ENCODE measurements at places on chromosomes 2 and 18.

DNA sequence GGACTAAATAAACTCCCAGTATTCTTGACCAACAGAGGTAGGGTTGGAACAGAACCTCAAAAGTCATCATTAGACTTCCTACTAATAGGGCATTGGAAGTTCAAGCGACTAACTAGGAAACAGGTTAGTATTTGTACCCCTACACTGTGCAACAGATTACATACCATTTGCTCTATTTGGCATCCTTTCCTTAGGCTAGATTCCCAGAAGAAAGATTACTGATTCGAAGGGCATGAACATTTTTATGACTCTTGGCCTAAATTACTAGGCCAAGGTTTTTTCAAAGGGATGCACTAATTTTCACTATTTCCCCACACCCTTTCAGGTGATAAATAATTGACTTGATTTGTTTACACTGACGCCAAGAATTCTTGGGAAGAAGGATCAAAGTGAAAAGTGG is 104.8 kb upstream of the CYP1B1 start:
- DNase-seq: no peak

GRCh38 chr2:65386344-65386743 is 46.1 kb downstream of the SPRED2 start:
- no peak for DNase-seq

DNA sequence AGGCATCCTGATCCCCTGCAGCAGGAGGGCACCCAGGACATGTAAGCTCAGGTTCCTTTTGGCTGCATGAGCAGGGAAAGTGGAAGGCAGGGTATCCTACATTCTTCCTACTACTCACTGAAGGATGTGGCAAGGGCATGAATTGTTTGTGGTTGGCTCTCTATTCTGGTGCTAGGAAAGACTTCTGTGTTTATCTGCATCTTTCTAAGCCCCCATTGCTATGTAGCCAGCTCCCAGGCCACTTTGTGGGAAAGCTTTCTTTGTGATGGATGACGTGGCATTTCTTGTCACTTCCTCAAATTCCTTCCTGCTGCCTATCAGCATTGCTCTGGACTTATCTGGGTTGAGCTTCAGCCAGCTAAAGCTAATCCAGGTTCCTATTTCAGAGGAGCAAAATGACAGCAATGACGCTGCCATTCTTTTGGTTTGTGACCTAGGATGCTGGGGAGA is 46.2 kb downstream of the MEIS1 start:
- no peak for DNase-seq

GRCh38 chr2:147904051-147904450 is 59.2 kb downstream of the ACVR2A start:
- DNase-seq: no peak

- no peak for DNase-seq
Observed at GRCh38 chr2:237508361-237508760, 21.3 kb downstream of the MLPH start.

DNA sequence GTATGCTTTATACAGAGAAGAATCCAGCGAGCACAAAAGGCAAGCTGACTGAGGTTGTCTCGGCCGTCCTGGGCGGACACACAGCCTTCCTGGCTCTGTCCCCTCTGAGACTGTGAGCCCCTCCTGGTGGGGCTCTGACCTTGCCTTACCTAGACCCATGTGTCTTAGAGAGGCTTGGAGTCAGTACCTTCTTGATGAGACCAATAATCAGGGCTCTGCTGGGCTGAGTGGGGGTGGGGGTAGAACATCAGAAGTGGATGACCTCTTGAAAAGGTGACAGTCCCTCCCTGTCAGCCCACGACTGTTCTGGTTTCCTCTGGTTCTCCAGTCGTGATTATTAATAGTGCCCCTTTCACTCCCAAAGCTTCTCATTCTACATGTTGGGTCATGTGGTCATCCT is 31.2 kb downstream of the TWIST2 start:
- no peak for DNase-seq

GRCh38 chr2:152603166-152603565 is 114.1 kb downstream of the PRPF40A start:
- DNase-seq: no peak

- DNase-seq: no peak
Observed at GRCh38 chr2:17373041-17373440, 145.2 kb downstream of the RAD51AP2 start.

GRCh38 chr2:30503007-30503694 is 56.1 kb downstream of the LCLAT1 start:
- DNase-seq: peak; percentile 49

DNA sequence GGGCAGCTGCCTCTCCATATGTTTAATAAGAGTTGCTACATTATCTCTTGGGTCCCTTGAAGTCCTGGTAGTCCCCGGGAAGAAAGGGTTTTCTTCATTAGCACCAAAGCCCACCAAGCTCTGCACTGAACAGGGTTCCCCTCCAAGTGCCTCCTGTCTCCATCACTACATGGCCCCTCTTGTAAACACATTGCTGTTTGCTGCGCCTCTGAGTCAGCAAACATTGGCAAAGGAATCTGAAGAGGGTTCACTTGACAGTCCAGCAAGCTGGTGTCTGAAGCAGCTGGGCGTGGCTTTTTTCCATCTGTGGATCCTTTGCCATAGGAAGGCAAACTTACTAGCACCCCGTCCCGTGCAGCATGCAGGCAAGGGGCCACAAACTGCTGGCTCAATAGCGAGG is 82.8 kb downstream of the TEX51 start:
- no peak for DNase-seq

GRCh38 chr18:61335684-61336555 is 2.7 kb downstream of the CDH20 start:
- no peak for DNase-seq

DNA sequence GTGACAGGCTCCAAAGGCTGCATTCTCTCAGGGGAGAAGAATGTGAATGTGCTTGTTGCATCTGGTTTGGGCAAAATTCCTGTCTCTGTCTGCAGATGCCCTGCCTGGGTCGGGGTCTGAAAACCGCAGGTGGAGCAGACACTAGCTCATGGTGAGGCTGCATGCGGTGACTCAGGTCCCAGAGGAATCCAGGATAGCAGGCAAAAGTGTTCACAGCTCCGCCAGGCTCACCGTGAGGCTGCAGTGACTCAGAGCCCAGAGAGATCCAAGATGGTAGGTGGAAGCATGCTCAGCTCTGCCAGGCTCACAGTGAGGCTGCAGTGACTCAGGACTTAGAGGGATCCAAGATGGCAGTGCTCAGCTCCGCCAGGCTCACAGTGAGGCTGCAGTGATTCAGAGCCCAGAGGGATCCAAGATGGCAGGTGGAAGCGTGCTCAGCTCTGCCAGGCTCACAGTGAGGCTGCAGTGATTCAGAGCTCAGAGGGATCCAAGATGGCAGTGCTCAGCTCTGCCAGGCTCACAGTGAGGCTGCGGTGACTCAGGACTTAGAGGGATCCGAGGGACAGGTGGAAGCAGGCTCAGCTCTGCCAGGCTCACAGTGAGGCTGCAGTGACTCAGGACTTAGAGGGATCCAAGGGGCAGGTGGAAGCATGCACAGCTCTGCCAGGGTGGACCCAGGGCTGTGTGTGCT is 200.5 kb downstream of the ACKR3 start:
- DNase-seq: no peak

- DNase-seq: no peak
Observed at GRCh38 chr18:10135302-10135926, 221.6 kb downstream of the VAPA start.

- no peak for DNase-seq
Observed at GRCh38 chr2:40431600-40431955, 20.3 kb downstream of the SLC8A1 start.

GRCh38 chr2:219118504-219118903 is 42.1 kb downstream of the NHEJ1 start:
- no peak for DNase-seq

DNA sequence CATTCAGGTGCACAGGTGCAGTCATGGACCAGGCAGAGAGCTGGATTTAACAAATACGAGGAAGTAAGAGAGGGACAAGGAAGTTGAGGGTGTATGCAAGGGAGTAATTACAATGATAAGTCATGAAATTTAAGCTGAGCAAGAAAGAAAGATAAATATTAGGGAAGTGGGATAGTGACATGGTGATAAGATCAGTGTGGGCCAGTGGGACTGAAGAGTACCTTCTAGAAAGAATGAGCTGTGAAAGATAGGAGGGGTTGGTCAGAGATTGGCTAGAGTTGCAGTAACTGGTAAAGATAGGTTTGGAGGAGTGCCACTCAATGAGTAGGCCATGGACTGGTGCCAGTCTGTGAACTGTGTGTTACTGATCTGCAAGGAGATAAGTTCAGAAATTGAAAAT is 200.8 kb upstream of the SIX3 start:
- no peak for DNase-seq

GRCh38 chr2:5826979-5827655 is 134.9 kb downstream of the SOX11 start:
- DNase-seq: no peak

- DNase-seq: no peak
Observed at GRCh38 chr2:195613922-195614321, 43.1 kb upstream of the SLC39A10 start.

GRCh38 chr2:144505245-144505831 is 14.6 kb downstream of the ZEB2 start:
- no peak for DNase-seq

- no peak for DNase-seq
Observed at GRCh38 chr2:43021791-43022509, 204.5 kb downstream of the ZFP36L2 start.

DNA sequence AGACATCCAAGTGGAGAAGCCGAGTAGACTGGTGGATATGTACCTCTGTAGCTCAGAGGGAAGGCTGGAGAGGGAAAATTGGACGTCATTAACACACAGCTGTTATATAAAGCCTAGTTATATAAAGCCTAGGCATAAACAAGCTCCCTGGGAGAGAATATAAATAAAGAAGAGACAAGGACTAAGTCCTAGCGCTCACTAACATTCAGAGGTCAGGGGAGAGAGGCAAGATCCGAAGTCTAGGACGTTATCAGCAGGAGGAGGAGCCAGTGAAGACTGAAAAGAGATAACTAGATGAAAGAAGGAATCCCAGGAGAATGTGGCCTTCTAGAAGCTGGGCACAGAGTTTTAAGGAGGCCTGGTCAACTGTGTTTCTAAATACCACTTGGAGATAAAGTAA is 55.3 kb downstream of the NOL10 start:
- no peak for DNase-seq

- no peak for DNase-seq
Observed at GRCh38 chr2:105400138-105400540, 1.3 kb upstream of the FHL2 start.

GRCh38 chr2:20674309-20674965 is 7.5 kb downstream of the GDF7 start:
- DNase-seq: no peak

- DNase-seq: peak; percentile 55
Observed at GRCh38 chr2:84849271-84849952, 31.5 kb downstream of the TRABD2A start.

- DNase-seq: no peak
Observed at GRCh38 chr18:21826196-21826595, 85.6 kb downstream of the MIB1 start.

- no peak for DNase-seq
Observed at GRCh38 chr2:113980946-113981345, 91.1 kb downstream of the ACTR3 start.

GRCh38 chr18:21678859-21679258 is 25.7 kb downstream of the ABHD3 start:
- no peak for DNase-seq

GRCh38 chr2:207801259-207801658 is 31.6 kb upstream of the FZD5 start:
- no peak for DNase-seq

- DNase-seq: no peak
Observed at GRCh38 chr2:161178756-161179155, 18.5 kb downstream of the TANK start.

All from naive thymus-derived CD4-positive, alpha-beta T cell (primary cell).